ENCODE measurements at places on chromosomes 4 and X.

GRCh38 chr4:124484008-124484407 is 228.5 kb downstream of the ANKRD50 start:
- no peak for DNase-seq

GRCh38 chr4:101005659-101006058 is 341.7 kb downstream of the PPP3CA start:
- DNase-seq: no peak

GRCh38 chr4:5788144-5788543 is 77.1 kb downstream of the EVC start:
- DNase-seq: no peak

DNA sequence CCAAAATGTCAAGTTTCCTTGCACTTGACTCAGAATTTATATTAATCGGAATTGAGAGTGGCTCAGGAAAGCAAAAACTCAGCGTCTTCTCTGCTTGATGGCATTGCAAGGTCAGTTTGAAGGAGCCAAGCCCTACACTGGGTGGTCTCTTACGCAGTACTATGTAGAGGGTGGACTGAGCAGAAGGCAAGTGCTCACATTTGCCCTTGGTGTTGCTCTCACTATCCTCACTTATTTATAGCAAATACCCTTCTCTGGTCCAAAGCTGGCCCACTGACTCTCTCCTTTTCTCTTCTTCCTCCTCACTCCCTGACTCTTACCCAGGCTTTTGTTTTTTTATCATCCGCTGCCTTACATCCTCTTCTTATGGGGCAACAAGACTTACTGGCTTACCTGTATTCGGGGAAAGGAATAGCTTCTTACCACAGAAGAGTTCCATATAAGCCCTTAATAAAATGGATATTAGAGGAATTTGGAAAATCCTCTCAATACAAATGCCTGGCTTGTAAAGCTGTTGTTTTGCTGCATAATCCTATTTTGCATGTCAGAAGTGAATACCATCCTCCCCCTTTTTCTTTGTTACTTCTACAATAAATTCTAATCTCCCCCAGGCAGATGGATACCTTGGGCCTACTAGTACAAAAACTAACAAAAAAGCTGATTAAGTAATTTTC is 24.8 kb upstream of the GATB start:
- DNase-seq: no peak

DNA sequence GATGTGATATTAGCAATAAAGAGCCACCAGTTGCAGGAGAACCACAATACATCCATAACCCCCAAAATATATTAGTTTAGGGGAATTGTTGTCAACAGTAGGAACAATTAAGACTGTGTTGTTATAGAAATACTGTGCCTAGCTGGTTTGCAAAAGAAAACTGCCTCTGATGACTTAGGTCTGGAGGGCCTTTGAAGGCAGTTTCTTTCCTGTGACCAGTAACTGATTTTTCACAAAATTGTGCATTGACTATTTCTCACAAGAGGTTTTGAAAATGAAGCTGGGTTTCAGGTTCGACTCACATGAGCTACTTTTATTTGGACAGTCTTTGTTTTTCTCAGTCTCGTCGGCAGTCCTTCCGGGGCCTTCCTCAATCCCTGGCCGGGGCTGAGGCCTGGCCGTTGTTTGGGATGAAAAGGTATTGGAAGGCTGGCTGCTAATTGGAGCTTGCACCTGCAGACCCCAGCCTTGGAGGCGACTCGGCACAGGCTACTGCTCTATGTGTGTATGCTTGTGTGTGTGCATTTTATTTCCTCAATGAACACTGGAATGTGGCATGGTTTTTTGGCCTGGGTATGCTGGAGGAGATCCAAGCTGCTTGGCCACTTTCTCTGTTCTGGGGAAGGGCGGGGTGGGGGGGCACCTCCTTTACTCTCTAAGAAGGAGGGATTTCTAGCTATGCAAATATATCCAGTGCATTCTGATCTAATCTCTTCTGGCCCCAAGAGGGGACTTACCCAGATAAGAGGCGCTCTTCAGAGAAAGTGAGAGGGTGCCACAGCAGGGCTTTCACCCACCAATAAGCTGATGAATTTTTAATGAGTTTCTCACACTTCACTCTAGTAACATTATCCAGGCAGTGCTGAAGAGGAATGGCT is 49.5 kb upstream of the LNX1 start:
- DNase-seq: no peak

DNA sequence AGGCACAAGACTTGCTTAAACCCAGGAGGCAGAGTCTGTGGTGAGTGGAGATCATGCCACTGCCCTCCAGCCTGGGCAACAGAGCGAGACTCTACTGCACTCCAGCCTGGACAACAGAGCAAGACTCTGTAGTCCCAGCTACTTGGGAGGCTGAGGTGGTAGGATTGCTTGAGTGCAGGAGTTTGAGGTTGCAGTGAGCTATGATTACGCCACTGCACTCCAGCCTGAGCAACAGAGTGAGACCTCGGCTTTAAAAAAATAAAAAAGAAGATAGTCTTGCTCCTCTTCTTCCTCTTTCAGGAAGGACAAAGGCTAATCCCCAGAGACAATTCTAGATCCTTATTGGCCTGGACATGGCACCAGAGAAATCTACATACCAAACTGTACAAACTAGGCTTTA is 5.7 kb upstream of the PPEF2 start:
- no peak for DNase-seq

DNA sequence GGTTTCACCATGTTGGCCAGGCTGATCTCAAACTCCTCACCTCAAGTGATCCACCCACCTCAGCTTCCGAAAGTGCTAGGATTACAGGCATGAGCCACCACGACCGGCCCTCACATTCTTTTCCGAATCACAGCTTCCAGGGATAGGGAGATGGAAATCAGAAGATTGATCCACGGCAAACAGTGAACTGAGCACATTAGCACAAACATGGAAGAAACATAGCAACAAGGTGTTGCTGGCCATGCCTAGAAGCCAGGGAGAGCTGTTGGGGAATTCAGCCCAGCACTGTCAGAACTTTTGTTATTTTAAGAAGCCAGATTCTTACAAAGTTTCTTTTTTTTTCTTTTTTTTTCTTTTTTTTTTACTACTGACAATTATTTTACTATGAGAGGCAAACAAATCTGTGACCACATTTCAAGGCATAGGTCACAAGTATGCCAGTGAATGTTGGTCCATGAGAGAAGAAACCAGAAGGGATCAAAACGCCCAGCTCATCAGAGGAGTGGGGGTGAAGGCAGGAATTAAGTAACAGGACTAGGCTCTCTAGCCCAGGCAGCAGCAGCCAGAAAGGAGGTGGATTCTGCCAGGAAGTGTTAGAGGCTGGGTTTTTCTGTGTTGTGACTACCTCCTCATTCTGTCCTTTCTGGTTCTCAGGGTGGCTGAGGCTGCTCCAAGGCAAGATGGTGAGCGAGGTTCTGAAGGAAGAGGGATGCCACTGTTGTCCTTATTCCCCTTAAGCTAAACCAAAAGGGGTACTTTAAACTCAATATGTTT is 44.1 kb downstream of the TEC start:
- no peak for DNase-seq

GRCh38 chr4:154119317-154119716 is 330.4 kb upstream of the SFRP2 start:
- no peak for DNase-seq

Measured in CD4-positive, alpha-beta T cell treated with Interleukin-15 for 1 hour (primary cell).